AML-193 (cell line): ENCODE measurements at places on chromosomes 1 and 21.

DNA sequence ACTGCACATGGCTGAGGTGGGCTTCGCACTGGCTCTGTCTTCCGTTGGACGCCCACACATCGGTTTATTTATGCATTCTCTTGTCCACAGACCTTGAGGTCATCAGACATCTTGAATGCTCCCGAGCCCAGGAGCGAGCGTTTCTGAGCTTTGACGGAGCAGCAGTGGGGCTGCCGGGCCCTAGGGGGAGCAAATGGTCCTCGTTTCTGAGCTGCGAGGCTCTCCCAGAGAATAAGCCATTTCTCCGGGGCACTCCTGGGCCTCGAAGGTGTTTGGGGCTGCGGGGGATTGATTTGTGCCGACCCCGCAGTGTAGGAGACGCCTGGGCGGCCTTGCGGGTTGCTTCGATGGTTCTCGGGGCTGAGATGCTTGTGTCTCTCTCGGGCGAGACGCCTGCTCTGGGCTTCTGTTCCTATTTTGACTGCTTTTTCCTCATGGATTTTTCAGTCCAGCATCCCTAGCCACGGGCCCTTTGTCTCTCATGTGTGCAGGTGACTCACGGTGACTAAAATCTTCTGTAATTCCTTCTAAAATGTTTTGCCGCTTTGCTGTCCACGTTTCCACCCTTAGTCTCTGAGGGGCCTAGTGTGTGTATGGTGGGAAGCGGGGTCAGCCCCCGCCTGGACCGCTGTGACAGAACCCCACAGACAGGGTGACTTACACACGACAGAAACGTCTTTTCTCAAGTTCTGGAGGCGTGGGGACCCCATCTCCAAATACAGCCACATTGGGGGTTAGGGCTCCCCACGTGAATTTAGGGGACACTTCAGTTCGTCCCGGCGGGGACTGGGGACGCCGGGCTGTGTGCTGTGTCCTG, 62.1 kb downstream of the FAAP20 start:
- no peak for DNase-seq

DNA sequence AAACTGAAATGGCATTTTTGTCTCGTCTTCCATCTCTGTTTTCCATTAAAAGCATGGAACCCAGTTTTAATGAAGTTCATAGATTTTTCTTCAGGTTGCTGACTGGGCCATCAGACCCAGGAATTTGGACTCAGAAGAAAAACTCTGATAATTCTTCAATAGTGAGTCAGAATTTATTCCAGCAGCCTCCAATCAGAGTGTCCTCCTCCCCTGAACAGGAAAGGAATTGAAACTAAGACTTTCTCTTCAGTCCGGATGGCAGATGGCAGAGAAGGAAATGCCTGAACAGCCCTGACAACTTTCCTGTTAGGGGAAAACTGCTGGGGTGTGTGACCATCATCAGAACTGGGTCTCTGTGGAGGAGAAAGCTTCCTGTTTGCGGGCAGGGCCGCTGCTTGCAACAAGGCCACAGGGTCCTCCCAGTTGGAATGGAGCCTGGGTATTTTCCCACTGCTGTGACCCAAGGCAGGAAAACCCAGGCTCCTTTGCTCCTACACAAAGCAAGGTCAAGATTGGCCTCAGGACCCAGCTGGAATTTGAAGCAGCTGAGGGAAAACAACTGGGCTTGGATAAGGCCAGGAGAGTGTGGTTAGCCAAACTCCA, 20.7 kb downstream of the CD34 start:
- DNase-seq: peak; percentile 30

DNA sequence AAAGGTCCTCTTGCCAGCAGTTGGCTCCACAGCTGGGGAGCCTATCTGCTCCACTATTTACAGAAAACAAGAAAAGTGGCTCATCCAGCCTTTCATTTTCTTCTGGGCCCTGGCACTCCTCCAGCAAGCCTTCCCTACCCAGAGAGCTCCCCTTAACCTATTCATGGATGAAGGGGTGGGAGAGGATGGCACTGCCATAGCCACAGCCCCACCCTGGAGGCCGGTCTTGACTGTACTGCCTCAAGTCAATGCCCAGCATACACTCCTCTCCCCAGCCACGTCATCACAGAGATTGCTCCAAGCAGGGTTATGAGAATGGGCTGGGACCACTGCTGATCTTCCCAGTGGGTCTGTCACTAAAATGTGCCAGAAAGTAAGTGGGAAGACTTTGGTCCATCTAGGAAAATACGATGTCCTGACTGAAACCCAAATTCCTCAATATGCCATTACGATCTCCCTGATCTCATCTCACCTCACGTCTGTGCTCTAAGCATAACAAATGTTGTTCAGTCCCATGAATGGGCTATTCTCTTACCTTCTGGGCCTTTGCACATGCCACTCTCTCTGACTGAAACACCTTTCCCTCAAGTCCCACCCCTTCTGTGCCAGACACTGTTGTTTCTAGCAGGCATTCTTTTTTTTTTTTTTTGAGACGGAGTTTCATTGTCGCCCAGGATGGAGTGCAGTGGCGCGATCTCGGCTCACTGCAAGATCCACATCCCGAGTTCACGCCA, 21.4 kb upstream of the PTAFR start:
- DNase-seq: no peak

DNA sequence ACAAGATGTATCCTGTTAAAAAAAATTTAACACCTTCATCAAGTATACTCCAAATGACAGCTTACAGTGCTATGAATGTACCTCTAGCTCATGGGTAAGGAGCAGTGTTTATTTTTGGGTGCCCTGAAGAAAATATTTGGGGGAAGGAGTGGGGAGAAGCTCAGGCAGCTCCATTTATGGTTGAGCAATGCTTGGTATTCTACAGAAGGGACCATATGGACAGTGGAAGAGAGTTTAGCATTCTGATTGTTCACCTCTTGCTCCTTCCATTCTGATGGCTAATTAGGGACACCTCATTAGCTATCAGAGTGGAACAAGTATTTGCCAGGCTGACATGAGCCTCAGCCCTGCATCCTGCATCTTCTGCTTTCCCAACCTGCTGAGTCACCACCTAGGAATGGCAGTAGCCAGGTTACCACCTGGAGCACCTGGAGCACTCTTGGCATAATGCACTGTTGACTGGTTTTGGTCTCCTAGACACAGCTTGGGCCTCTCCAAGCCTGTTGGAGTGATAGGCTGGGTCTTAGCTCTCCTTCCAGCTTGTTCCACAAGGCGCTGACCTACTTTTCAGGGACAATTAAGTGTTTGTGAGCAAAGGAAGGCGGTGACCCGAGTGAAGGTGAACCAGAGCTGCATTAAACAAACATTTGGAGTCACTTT, 62.0 kb upstream of the MACF1 start:
- DNase-seq: no peak

DNA sequence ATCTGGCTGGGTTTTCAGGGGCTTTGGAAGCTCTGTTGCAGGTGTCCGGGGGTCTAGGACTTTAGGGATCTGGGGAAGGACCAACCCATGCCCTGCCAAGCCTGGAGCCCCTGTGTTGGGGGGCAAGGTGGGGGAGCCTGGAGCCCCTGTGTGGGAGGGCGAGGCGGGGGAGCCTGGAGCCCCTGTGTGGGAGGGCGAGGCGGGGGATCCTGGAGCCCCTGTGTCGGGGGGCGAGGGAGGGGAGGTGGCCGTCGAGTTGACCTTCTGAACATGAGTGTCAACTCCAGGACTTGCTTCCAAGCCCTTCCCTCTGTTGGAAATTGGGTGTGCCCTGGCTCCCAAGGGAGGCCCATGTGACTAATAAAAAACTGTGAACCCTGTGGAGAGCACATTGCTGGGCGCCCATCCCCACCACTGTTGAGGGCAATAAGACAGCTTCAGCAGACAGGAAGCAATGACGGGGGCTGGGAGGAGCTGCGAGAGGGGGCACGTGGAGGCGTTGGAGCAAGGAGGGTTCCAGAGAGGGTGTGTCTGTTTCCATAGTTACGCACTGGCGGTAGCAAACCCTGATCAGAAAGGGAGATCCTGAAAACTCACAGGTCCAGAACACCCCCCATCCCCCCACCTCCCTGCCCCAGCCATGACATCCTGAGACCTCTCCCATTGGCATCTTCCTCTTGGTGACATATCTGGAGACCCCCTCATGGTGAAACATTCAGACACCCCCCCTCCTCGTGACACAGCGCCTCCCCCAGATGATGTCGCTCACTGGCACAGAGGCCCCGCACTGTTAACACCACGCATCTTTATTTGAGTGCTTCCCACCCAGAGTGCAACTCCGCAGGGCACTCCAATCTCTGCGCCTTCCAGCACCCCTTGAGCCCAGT, 8.4 kb downstream of the MYBPH start:
- no peak for DNase-seq

- peak; percentile 17 for DNase-seq
These were observed 996 bp upstream of the TMEM51 start for GRCh38 chr1:15152318-15153183.

DNA sequence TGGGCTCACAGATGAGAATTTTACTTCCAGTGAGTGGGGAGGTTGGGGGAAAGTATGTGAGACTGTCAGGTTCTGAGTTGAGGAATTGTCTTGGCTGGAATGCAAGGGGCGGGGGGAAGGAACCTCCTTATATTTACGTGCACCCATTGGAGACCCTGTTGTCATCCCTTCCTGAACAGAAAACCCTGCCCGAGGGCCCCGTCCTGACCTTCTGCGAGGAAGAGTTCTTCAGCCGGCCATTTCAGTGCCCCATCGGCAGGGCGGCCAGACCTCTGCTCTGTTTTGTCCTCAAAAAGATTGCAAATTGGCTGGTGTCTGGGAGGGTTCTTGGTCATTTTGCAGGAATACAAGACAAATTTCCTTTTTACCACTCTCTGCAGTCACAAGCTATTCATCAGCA, 7.1 kb downstream of the KIF26B start:
- no peak for DNase-seq
